SW 1271 (cell line): ENCODE measurements at places on chromosomes 6 and 20.

GRCh38 chr6:139920027-139920775 lies 545.8 kb upstream of the CITED2 start:
- no peak for DNase-seq

GRCh38 chr6:154277629-154278017 lies 79.0 kb downstream of the IPCEF1 start:
- DNase-seq = no peak

- no peak for DNase-seq
Measured at GRCh38 chr20:59660471-59660870, 56.1 kb downstream of the PHACTR3 start.

GRCh38 chr20:37356387-37356786 lies 10.4 kb downstream of the SRC start:
- DNase-seq = no peak

- DNase-seq = peak; percentile 19
Measured at GRCh38 chr6:85676086-85676729, 33.5 kb upstream of the SYNCRIP start.

- no peak for DNase-seq
Measured at GRCh38 chr6:130675072-130675471, 152.1 kb upstream of the SMLR1 start.

DNA sequence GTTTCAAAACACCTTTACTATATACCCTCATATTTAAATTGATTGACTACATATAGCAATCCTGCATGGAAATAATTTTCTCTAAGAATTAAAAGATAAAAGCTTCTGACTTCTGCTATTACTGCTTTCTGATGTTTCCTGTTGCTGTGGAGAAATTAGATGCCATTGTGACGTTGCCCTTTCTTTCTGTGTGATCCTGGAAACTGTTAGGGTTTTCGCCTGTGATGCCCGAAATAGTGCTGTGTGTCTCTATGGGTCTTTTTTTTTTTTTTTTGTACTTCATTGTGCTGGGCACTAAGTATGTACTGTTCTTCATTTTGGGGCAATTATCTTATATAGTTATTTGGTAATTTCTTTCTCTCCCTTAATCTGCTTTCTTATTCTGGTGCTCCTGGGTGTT lies 205.0 kb downstream of the ARID1B start:
- DNase-seq = no peak

DNA sequence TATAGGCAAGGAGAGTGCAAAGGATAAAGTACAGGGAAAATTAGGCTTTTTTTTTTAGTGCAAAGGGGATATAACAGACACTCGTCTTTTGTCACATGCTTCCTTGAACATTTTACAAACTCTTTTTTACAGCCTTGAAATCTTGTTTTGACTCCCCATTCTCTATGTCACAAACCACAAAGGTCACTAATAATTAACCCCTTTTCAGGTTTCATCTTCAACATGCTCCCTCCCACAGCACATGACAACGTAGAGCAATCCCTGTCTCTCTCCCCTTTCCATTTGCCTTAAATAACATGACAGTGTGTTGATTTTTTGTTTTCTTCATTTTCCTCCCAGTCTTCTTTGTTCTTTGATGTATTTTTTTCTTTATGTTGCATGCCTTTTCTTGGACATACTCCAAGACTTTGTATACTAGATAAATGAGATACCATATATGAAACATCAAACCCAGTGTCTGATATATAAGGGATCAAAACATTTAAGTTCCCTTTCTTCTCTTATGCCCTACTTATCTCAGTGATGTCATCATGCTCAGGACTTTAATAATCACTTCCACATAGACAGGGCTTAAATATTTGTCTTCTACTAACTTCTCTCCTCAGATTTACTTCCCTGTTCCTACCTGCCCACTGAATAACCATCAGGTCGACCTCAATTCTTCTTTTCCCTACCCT lies 378.7 kb upstream of the HSF2 start:
- no peak for DNase-seq

DNA sequence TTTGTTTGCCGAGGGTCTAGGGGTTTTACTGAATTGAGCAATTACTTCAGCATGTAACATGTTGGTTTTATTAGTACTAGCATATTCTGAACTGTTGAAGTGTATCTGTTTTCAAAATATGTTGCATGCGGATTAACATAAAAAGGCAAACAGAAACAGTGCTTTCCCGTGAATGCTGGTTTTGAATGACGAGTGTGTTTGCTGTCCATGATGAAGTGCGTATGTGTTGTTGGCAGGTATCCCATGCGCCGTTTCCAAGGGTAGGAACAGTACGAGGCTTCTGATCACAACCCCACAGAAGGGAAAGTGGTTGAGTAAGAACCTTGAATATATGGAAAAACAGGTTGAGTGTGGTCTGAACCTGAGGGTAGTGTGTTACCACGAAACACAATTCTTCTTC lies 232.9 kb downstream of the SAMD5 start:
- DNase-seq = no peak
